ENCODE measurements at places on chromosomes 4 and X.

- H3K36me3 ChIP-seq = no peaks in the 10 kb centered on the region
- H3K27me3 ChIP-seq = peaks cover 72% of the 10 kb centered on the region
- no peak overlapping the region for H3K4me3 ChIP-seq
- DNase-seq = no peak
- H3K4me1 ChIP-seq = peaks cover 16% of the 10 kb centered on the region
- no peak overlapping the region for H3K27ac ChIP-seq
These were observed 5.8 kb downstream of the NKX6-1 start for GRCh38 chr4:84493092-84493850.

GRCh38 chrX:153657161-153657560, 10.2 kb downstream of the DUSP9 start:
- H3K27ac ChIP-seq = no peak overlapping the region
- no peaks in the 10 kb centered on the region for H3K27me3 ChIP-seq
- H3K36me3 ChIP-seq = no peaks in the 10 kb centered on the region
- H3K4me1 ChIP-seq = no peaks in the 10 kb centered on the region

DNA sequence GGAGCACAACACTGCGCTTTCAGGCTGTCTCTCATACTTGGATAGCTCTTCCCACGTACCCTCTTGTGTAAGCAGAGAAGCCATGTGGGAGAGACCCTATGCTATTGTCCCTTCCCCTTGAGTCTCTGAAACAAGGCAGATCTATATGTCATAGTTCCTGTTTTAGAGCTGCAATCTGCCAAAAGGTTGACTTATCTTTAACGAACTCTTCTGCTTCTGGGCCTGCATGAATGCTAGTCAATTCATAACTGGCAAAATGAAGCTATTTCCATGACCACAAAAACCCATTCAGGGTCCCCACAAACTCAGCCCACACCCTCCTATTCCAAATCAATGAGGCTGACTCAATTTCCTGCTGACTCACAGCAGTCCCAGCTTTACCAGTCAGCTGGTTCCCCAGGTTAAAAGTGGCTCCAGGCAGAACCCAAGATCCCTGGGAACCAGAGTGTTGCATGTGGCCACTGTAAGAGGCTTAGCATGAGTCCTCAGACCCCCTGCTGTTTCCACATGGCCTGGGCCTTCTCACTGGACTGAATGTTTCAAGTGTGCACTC, 25.3 kb upstream of the SOD3 start:
- no peaks in the 10 kb centered on the region for H3K27me3 ChIP-seq
- H3K27ac ChIP-seq = no peak overlapping the region
- H3K36me3 ChIP-seq = no peaks in the 10 kb centered on the region
- H3K4me3 ChIP-seq = no peak overlapping the region
- DNase-seq = no peak
- H3K4me1 ChIP-seq = no peaks in the 10 kb centered on the region

GRCh38 chrX:47458528-47458927, 24.5 kb downstream of the ZNF41 start:
- H3K27me3 ChIP-seq = no peaks in the 10 kb centered on the region
- H3K27ac ChIP-seq = no peak overlapping the region
- no peaks in the 10 kb centered on the region for H3K4me1 ChIP-seq
- no peak for DNase-seq
- H3K4me3 ChIP-seq = no peak overlapping the region
- H3K36me3 ChIP-seq = peaks cover 10% of the 10 kb centered on the region

- no peak overlapping the region for H3K27ac ChIP-seq
- no peaks in the 10 kb centered on the region for H3K4me1 ChIP-seq
- no peaks in the 10 kb centered on the region for H3K36me3 ChIP-seq
- no peaks in the 10 kb centered on the region for H3K27me3 ChIP-seq
- no peak for DNase-seq
- H3K4me3 ChIP-seq = no peak overlapping the region
These were observed 30.4 kb upstream of the TMSB15A start for GRCh38 chrX:102546828-102547493.

- DNase-seq = no peak
- no peaks in the 10 kb centered on the region for H3K4me1 ChIP-seq
- H3K27me3 ChIP-seq = no peaks in the 10 kb centered on the region
- H3K27ac ChIP-seq = no peak overlapping the region
These were observed 22.1 kb downstream of the RWDD4 start for GRCh38 chr4:183636923-183637322.

DNA sequence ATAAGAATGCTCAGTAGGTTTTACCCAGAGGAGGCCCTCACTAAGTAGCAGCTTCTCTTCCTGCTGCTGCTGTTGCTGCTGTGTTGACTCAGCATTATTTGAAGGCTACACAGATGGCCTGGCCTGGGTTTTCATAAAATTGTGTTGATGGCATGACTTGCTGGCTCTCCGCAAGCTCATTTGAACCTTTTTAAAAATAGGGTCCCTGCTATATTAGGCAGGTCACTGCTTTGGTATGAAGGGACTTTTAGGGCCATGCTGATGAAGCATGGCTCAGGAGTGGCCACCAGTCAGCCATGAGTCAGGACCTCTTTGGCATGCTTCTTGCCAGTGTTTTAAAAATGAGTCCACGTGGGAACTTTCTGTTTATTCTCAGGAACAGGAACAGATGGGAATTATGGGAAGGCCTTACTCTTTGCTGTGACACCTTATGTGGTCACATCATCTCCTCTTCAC, 128.7 kb downstream of the MID1IP1 start:
- no peak overlapping the region for H3K4me3 ChIP-seq
- H3K27ac ChIP-seq = no peak overlapping the region
- no peak for DNase-seq
- no peaks in the 10 kb centered on the region for H3K4me1 ChIP-seq
- H3K36me3 ChIP-seq = no peaks in the 10 kb centered on the region

DNA sequence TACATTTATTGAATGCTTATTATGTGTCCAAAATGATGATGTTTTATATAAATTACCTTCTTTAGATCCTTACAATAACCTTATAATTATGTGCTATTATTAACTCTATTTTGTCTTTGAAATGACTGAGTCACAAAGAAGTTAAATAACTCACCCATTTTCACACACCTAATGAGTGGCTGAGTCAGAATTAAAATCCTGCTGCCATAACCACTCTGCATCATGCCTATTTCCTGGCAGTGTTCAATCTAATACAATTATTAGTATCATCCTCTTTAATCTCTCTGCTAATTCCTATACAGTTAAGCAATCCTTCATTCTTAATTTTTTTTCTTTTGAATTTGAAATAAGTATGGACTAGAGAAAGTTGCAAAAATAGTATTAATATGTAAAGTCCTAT, 342.9 kb downstream of the CFAP299 start:
- no peaks in the 10 kb centered on the region for H3K36me3 ChIP-seq
- no peaks in the 10 kb centered on the region for H3K4me1 ChIP-seq
- no peak overlapping the region for H3K27ac ChIP-seq
- H3K27me3 ChIP-seq = no peaks in the 10 kb centered on the region
- no peak overlapping the region for H3K4me3 ChIP-seq
- DNase-seq = no peak
